Mesendoderm (in vitro differentiated cells): ENCODE measurements at places on chromosomes 5 and 9.

DNA sequence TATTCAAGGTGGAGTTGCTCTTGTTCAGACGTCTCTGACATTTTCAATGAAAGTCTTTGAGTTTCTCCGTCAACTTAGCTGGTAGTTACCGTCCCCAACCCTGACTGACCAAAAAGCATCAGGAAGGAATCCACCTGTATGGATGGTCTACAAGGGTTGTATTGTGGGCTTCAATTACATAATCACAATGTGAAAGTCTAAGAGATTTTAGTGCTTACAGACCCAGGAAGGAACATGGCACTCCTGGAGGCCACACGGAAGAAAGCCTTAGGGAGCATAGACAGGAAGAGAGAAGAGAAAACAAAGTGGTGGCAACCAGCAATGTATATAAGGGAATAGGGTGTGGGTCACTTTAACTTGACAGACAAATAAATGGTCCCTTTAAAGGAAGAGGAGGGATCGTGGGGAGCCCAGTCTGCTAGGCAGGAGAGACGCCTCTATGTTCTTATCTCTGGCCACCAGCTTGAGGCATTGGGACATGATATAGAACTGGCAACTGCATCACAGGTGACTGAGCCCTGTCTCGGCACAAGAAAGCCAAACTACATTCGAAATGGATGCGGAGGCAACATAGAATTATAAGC lies 80.4 kb downstream of the ALDH7A1 start:
- no peaks in the 10 kb centered on the region for H3K4me1 ChIP-seq
- H3K36me3 ChIP-seq, result no peaks in the 10 kb centered on the region
- DNase-seq, result peak; percentile 32
- no peaks in the 10 kb centered on the region for H3K27me3 ChIP-seq
- H3K27ac ChIP-seq, result no peak overlapping the region
- no peak overlapping the region for H3K4me3 ChIP-seq

DNA sequence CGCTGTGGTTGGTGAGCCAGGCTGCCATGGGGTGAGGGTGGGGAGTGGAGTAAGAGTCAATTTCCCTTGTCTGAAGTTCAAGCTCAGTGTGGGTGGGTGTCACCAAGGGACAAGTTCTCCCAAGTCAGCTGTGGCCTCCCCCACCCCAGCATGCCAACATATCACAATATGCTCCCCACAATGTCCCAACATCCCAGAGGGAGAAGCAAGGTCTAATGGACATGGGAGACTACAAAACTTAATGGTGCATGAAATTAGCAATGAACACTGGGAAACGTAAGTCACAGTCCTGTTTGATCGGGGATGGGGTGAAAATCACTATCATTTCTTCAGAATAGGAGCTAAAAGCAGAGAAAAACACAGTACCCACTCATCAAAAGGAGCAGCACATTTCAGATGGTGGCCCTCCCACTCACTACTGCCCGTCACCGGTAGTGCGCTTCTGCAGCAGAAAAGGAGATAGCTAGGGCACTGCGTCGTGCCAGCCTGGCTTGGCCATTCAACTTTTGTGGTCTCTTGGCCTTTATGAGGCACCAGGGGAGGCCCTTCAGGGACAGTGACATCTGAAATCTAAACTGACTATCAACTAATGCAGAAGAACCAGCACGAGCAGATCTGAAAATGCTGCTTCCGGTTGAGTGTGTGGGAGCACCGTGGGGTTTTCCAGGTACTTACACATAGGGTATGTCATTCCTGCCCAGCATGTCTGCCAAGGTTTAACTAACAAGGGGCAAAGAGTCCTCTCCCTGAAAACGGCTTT lies 20.5 kb upstream of the NDFIP1 start:
- no peaks in the 10 kb centered on the region for H3K4me1 ChIP-seq
- H3K27me3 ChIP-seq, result peaks cover 2% of the 10 kb centered on the region
- no peak overlapping the region for H3K4me3 ChIP-seq
- DNase-seq, result no peak

GRCh38 chr9:137256362-137256761 lies 1.2 kb downstream of the NELFB start:
- DNase-seq, result no peak
- H3K36me3 ChIP-seq, result peaks cover 3% of the 10 kb centered on the region
- peaks cover 3% of the 10 kb centered on the region for H3K4me1 ChIP-seq
- no peak overlapping the region for H3K27ac ChIP-seq

DNA sequence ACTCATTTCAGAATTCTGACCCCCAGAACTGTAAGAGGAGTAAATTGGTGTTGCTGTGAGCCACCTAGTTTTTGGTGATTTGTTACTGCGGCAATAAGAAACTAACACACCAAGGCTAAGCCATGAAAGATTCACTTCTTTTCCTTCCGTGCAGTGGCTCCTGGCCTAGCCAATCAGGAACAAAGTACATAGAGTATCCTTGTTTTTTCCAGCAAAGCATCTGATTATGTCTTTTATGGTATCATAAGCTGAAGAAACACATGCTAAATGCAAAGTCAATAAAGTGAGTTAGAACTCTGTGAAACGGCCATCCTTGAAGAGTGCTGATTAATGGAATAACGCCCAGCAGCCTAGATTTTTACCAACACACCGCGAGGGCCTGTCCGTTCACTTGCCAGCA lies 11.4 kb downstream of the RNF130 start:
- H3K27ac ChIP-seq, result no peak overlapping the region
- no peak overlapping the region for H3K4me3 ChIP-seq
- no peaks in the 10 kb centered on the region for H3K36me3 ChIP-seq
- H3K4me1 ChIP-seq, result peaks cover 10% of the 10 kb centered on the region

GRCh38 chr5:74432216-74432615 lies 208.3 kb downstream of the ENC1 start:
- no peaks in the 10 kb centered on the region for H3K36me3 ChIP-seq
- DNase-seq, result no peak
- H3K4me1 ChIP-seq, result peaks cover 11% of the 10 kb centered on the region
- H3K27ac ChIP-seq, result no peak overlapping the region
- no peak overlapping the region for H3K4me3 ChIP-seq

- H3K27me3 ChIP-seq, result no peaks in the 10 kb centered on the region
- no peak overlapping the region for H3K27ac ChIP-seq
- DNase-seq, result peak; percentile 13
- H3K4me1 ChIP-seq, result no peaks in the 10 kb centered on the region
Observed at GRCh38 chr5:52013523-52013922, 630.3 kb downstream of the ISL1 start.

DNA sequence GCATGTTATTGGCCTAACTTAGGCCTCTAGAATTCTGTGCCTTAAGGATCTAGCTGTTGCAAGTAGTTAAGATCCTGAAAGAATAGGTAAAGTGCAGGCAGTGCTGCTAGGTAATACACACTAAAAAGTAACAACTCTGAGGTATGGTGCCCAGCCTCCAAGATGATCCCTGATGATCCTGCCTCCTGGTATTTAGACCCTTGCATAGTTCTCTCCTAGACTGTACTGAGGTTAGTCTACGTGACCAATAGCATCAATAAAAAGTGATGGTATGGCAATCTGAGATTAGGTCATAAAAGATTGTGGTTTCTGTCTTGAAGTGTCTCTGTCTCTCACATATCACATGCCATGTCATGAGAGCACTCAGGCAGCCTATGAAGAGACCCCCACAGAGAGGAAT lies 9.2 kb downstream of the TSTD2 start:
- no peaks in the 10 kb centered on the region for H3K36me3 ChIP-seq
- H3K4me3 ChIP-seq, result no peak overlapping the region
- DNase-seq, result no peak
- H3K27me3 ChIP-seq, result no peaks in the 10 kb centered on the region

DNA sequence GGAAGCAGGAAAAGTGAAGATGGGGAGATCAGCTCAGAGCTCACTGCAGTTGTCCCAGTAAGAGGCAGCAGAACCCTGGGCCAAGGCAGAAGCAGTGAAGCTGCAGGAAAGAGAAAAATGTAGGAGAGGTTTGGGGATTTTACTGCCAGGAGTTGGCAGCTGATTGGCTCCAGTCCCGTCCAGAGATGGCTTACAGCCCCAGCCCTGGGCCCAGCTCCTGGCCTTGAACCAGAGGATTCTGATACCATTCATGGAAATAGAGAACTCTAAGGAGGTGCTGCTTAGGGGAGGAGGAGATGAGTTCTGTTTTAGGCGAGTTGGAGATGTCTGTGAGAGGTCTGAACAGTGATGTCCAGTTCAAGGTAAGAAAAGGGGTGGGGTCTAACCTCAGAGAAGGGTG lies 4.6 kb downstream of the MORN5 start:
- H3K27ac ChIP-seq, result no peak overlapping the region
- no peak for DNase-seq
- no peak overlapping the region for H3K4me3 ChIP-seq
- no peaks in the 10 kb centered on the region for H3K27me3 ChIP-seq

DNA sequence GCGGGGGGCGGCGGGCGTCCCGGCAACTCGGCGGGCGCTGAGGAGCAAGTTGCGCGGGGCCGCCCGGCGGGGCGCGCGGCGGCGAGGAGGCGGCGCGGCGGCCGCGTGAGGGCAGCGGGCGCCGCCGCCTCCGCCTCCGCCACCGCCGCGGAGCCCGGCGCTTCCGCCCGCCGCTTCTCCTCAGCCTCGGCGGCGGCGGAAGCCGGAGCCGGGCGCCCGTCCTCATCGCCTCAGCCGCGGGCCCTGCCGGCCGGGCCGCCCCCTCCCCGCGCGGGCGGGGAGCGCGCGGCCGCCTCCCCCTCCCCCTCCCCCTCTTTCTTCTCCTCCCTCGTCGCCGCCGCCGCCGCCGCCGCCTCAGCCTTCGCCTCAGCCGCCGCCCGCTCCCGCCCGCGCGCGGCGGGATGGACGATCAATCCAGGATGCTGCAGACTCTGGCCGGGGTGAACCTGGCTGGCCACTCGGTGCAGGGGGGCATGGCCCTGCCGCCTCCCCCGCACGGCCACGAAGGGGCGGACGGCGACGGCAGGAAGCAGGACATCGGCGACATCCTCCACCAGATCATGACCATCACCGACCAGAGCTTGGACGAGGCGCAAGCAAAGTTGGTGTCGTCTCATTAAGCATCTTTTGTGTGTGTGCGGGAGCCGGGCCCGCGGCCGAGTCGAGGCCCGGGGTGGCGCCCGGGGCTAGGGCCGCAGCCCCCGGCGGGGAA lies at the start of gene PBX3:
Gene PBX3 (plus strand): TSS at position 321 of the 712 bp plus-strand sequence.
- peak; percentile 74 for DNase-seq
- H3K27ac ChIP-seq, result peak within 1 kb of the TSS; percentile 84
- H3K36me3 ChIP-seq, result no peaks in the 10 kb centered on the region
- peak within 1 kb of the TSS; percentile 27 for H3K4me3 ChIP-seq
- peaks cover 3% of the 10 kb centered on the region for H3K4me1 ChIP-seq
